T-helper 2 cell (primary cell): ENCODE measurements at places on chromosomes 1 and 21.

GRCh38 chr1:100530141-100530540 lies 7.8 kb upstream of the GPR88 start:
- DNase-seq, result no peak

- DNase-seq, result no peak
Observed at GRCh38 chr1:30318413-30318812, 405.0 kb downstream of the MATN1 start.

GRCh38 chr1:219697682-219698081 lies 84.8 kb upstream of the ZC3H11B start:
- no peak for DNase-seq

- DNase-seq, result peak; percentile 9
Observed at GRCh38 chr1:175569117-175569743, 174.2 kb downstream of the TNR start.

DNA sequence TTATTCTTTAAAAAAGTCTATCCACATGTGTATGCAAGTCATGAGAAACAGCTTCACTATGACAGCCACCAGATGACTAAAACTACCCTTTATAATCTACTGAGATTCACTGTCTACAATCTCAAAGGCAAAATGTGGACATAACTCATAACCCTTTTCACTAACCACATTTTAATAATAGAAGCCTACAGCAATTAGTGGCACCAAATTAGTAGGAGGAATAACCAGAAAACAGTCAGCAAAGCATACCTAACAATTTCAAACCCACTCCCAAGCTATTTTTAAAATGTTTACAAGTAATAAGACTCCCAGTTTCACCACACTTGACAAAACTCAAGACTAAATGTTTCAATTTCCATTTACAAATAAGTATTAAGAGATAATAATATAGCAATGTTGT lies 442.9 kb downstream of the PTPRC start:
- no peak for DNase-seq

GRCh38 chr1:3573500-3573899 lies 37.8 kb downstream of the MEGF6 start:
- no peak for DNase-seq

DNA sequence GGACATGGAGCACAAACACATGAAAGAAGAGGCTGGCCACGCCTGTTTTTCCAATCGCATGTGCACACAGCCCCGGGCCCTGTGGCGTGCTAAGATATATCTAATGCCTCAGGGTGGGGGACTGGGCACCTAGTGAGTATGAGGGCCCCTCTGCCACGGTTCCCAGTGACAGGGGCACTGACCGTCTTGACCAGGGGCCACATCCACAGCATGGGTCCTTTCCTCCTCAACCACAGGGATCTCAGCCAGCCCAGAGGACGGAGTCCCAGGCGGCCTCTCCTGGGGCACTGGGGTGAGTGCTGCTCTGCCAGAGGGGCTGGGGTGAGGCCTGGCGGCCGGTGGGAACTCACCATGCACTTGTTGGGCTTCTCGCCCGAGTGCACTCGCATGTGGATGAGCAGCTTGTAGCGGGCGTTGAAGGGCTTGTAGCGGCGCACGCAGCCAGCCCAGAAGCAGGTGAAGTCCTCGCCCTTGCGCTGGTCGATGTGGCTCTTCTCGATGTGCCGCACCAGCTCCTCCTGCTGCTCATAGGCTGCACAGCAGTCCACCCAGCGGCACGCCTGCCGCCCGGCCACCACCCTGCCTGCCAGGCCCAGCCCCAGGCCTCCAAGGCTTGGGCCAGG lies 134.7 kb downstream of the DMRTB1 start:
- DNase-seq, result no peak

DNA sequence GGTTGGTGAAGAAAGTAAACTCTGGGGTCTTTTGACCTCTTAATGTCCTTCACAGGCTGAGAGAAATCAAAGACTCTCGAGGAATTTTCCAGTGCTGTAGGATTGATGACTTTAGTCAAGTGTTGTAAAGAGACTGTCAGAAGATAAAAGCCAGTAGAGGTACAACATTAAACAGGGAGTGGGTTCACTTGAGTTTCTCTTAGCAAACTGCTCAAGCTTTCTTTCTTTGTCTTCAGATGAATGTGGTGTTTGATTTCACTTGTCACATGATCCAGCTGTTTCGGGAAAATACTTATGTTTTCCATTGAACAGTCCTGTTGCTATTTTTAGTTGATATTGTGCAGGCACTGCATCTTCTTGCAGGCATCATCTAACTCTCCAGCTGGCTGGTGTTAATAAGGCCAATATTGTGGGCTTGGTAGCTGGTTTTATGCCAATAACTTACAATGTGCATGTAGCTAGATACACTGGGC lies 45.6 kb downstream of the XCL2 start:
- DNase-seq, result no peak

- no peak for DNase-seq
Observed at GRCh38 chr1:27429029-27429425, 36.6 kb downstream of the GPR3 start.

- no peak for DNase-seq
Observed at GRCh38 chr1:158800526-158800925, 19.5 kb upstream of the OR6N2 start.

DNA sequence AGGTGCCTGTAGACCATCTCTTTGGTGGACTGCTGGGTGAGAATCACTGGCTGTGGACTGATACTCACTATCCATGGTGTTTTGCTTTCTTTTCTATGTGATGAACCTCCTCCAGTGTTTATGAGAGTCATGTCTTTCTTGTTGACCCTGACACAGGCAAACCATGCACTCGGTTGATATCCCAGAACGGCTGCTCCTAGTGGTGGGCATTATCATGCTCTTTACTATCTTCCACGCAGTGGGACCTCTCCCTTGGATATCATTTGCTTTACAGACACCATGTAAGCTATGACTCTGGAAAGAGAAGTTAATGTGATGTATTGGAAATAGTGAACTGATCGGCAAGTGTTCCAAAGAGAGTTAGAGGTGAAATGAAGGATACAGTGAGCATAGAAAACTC lies 1455.6 kb downstream of the BRINP3 start:
- DNase-seq, result no peak

- no peak for DNase-seq
Observed at GRCh38 chr1:117608758-117609157, 2.9 kb downstream of the TENT5C start.

DNA sequence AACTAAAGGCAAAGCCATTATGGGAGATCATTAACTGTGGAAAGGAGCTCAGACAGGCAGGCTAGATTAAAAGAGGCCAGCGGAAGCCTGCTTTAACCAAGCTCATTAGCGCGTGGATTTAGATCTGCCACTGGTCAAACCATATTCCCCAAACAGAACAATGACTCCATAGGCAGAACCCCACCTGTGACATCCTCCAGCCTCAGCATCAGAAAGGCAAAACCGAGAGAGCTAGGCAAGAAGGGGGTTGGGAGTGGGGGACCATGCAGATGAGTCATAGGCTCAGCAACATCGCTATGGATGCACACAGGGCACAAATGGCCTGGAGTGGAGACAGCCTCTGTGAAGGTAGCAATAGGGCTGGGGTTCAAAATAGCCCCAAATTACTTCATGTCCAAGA lies 20.6 kb downstream of the MKNK1 start:
- DNase-seq, result no peak

GRCh38 chr21:35764586-35764985 lies 295.7 kb downstream of the SETD4 start:
- DNase-seq, result no peak

GRCh38 chr1:170749959-170750358 lies 86.0 kb downstream of the PRRX1 start:
- DNase-seq, result no peak

DNA sequence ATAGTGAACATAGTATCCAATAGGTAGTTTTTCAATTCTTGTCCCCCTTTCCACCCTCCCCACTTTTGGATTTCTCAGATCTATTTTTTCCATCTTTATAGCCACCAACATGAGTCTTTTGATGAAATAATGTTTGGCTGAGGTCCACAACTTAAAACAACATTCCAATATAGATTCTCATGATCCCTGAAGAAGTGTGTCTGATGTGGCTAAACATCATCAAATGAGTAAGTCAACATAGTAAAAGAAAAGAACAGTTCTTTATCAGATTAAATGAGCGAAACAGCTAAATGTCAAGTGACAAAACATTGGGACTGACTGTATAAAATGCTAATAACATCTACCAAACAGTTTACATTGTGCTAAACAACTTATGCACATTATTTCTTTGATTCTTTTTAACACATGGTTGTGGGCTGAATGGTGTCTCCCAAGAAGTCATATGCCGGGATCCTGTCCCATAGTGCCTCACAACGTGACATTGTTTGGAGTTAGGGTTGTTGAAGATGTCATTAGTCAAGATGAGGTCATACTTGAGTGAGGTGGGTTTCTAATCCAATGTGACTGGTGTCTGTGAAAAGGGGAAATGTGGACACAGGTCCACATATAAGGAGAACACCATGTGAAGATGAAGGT lies 453.6 kb downstream of the LTN1 start:
- no peak for DNase-seq

- no peak for DNase-seq
Observed at GRCh38 chr1:171966426-171967220, 125.3 kb downstream of the DNM3 start.

DNA sequence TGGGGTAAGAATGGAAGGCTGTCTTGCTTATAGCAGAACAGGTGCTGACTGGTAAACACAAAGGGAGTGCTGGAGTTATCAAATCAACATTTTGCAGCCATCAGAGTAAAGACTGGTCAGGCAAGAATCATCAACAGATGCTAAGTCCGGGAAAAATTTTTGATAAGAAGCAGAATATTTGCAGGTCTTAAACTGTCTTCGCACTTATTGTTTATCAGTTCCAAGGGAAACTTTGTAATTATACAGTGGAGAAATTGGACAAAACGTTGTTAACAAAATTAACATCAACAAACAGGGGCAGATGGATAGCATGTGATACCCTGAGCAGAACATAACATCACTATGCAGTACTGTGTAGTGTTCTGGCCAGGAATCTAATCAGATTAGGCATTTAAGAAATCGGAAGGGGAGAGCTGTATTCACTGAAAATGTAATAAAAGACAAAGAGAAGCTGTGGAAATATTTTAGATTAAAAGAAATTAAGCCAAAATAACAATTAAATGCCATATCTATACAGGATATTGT lies 127.1 kb downstream of the DAB1 start:
- no peak for DNase-seq

DNA sequence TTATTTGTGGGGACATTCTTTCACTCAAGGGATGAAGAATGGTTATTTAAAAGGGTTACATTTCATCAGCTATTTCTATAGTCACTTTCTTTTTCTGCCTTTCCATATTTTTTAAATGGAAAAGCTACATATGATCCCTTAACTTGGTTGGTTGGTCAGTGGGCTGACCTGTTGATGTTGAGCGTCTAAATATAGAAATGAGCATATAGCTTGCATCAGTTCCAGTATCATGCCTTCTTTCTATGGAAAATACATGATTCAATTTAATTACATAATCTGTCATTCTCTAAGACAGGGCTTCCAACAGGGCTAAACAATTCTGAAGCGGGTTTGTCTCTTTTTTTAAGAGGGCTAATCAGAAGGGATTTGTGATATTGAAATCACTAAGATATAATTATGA lies 40.6 kb downstream of the TYW3 start:
- no peak for DNase-seq

DNA sequence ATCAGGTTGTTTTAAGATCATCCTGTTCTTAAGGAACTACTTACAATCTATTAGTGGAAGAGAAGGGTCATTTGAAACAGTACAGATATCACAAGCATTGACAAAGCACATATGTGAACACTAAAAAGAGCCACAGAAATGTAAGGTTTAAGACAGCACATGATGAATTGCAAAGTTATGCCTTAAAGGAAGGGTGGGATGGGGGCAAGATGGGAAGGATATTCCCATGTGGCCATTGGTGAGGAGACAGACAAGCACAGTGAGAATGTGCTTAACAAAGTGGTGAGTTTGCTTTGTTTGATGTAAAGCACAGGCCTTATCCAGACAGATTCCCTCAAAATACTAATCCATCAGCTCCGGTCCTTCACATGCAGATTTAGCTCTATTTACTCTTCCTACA lies 151.6 kb upstream of the IVNS1ABP start:
- no peak for DNase-seq

GRCh38 chr1:174276087-174276486 lies 116.8 kb downstream of the RABGAP1L start:
- no peak for DNase-seq

DNA sequence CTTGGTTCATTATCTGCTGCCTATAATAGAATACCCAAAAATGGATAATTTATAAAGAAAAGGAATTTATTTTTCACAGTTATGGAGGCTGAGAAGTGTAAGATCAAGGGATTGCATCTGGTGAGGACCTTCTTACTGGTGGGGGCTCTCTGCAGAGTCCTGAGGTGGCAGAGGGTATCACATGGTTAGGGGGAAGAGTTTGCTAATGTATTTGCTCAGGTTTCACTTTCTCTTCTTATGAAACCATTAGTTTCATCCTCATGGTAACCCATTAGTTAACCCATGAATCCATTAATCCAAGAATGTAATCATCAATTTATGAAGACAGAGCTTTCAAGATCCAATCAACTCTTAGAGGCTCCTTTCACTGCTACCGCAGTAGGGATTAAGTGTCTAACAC lies 120.6 kb downstream of the DNM3 start:
- no peak for DNase-seq

DNA sequence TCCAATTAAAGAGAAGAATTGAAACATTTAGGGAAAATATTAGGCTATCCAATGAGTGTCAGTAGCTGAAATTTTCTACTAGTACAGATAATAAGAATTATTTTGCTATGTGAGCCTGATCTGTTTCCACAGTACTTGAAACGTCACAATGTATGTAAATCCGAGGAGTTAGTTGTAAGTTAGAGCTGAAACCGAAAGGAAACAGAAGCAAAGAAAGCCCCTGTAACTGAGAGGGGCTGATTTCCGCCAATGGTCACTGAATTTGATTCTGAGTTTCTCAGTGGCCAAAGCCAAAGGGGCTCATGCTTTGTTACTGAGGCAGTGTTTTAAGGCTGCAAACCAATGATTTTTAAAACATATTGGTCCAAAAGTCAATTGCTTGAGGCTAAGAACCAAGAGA lies 168.3 kb upstream of the DUSP10 start:
- no peak for DNase-seq

GRCh38 chr21:14482165-14482564 lies 64.0 kb downstream of the SAMSN1 start:
- DNase-seq, result peak; percentile 18

GRCh38 chr1:193156117-193156821 lies 30.1 kb downstream of the B3GALT2 start:
- no peak for DNase-seq

GRCh38 chr21:33067457-33067856 lies 2.5 kb upstream of the OLIG1 start:
- no peak for DNase-seq

DNA sequence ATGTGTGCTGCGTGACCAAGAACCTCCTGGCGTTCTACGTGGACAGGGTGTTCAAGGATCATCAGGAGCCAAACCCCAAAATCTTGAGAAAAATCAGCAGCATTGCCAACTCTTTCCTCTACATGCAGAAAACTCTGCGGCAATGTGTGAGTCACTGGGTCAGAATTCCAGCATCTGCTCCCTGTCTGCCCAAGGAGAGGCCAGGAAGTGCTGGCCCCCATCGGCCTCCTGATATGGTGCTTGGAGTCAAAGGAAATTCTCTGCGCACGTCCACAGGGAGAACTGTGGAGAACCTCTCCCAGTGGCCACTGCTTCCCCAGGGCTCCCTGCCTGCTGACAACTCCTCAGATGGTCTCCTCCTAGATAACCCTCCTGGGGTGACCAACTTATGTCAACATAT lies 25.6 kb upstream of the IL20 start:
- no peak for DNase-seq
